ENCODE measurements at places on chromosomes 2 and 18. TPM values are rescaled to one million over a fixed set of nuclear protein-coding genes. Genes with fewer than 3 reads are reported as not detected.

The ZBTB14 gene
- total RNA-seq: 8.1 TPM

The CNTNAP5 gene
- total RNA-seq: not detected

The REEP1 gene
- total RNA-seq: 0.89 TPM

The ALK gene
- not detected for total RNA-seq

The DSEL gene
- 0.53 TPM for total RNA-seq

The GLB1L gene
- 7.1 TPM for total RNA-seq

Data from A549 treated with dexamethasone at 1 μM for 4 hours (cell line).